Motor neuron (in vitro differentiated cells): ENCODE measurements at places on chromosomes 4 and X. TPM values are rescaled to one million over a fixed set of nuclear protein-coding genes. Genes with fewer than 3 reads are reported as not detected.

Gene TRPC5OS
- total RNA-seq: 0.50 and 0.59 TPM in 2 replicates

- no peak for ATAC-seq
Measured at GRCh38 chr4:66429276-66429675, 759.0 kb upstream of the EPHA5 start.

GRCh38 chrX:153934762-153935325 is at the start of gene NAA10:
NAA10 (minus strand) TSS chrX:153935037; CDS start chrX:153934904, 133 bp downstream.
- peak; percentile 96 for ATAC-seq

GRCh38 chr4:185532795-185533324 is 2.4 kb downstream of the PDLIM3 start:
- ATAC-seq: no peak
